HepG2 (cell line): ENCODE measurements at places on chromosomes 12 and 14. TPM values are rescaled to one million over a fixed set of nuclear protein-coding genes. Genes with fewer than 3 reads are reported as not detected.

Gene CLEC2B
- total RNA-seq: not detected in 2 replicates

Gene AQP5
- total RNA-seq: not detected in 2 replicates

Gene TSHR
- total RNA-seq: not detected in 2 replicates

DNA sequence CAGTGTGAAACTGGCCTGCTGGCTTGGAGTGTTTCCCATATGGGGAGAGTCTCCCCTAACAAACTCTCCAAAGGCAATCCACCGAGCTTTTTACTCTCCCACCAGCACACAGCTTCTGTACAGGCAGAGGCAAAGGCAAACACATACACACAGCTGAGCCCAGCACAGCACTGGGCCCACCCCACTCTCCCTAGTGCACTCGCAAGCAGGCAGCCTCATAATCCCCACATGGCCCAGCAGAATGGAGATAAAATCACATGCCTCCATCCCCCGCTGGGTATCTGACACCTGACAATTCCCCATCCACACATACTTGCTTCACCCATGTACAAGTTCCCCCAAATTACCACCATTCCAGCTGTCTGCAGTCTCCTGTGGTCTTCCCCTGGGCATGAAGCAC is 3.4 kb downstream of the HOXC12 start:
- H3K4me1 ChIP-seq: peaks cover 5% of the 10 kb centered on the region; the same call in 1 of the 2 replicates
- H3K27me3 ChIP-seq: peaks cover 94% of the 10 kb centered on the region
- H3K36me3 ChIP-seq: no peaks in the 10 kb centered on the region
- DNase-seq: no peak
- no peak overlapping the region for H3K27ac ChIP-seq
- no peak overlapping the region for H3K4me3 ChIP-seq

Gene CELA1
- not detected in 2 replicates for total RNA-seq

Gene KRT71
- not detected in 2 replicates for total RNA-seq
